ENCODE measurements at places on chromosomes 6 and 20.

DNA sequence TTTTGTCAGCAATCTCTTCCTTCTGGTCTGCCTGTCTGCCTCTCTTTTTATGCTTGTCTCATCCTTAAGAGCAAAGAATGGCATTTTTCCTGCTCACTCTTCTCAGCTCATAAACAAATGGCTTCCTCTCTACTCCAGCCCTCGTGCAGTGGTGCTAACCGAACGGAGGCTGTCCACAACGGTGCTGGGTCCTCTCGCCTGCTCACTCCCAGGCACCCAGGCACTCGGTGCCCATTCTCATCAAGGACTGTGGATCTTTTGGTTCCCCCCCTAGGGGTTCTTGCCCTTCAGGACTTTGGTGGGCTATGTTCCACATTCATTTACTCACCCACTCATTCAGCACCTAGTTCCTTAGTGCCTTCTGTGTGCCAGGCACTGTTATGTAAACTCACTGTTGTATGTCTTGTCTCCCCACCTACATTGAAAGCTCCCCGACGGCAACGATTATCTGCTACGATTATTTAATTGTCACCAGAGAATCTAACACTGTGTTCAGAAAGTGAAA lies 113.9 kb downstream of the FYN start:
- H3K27ac ChIP-seq, result peak overlapping the region; percentile 72
- H3K27me3 ChIP-seq, result no peaks in the 10 kb centered on the region
- peaks cover 65% of the 10 kb centered on the region for H3K4me1 ChIP-seq
- no peaks in the 10 kb centered on the region for H3K36me3 ChIP-seq
- H3K4me3 ChIP-seq, result peak overlapping the region; percentile 17

DNA sequence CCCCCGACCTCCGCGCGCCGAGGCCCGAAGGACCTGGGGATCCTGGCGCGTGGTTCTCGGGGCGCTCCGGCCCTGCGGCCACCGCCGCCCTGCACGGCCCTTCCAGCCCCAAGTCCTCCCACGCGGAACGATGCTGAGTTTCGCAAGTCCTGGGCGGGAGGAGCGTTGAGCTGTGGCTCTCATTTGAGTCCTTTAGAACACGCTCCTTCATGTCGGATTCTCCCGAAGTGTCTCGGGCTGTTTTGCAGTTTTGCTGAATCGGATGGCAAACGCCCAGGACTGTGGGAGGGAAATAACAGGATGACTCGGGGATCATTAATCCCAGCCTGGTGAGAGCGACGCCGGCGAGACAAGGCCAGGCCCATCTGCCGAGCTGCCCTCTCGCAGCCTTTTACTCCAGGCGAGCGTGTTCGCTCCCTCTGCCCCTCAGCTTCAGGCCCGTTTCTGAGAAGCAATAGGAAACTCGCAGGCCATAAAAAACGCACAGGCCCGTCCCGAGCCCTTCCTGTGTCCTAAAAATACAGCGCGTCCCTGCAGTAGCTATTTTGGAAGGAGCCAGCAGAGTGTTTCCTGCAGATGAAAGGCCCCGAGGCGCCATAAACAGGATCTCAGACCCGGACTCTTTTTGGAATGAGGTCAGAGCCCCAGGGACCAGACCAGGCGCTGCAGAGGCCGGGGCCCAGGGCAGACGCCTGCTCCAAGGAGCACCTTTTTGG lies 153.5 kb downstream of the DLL1 start:
- no peaks in the 10 kb centered on the region for H3K27me3 ChIP-seq
- no peaks in the 10 kb centered on the region for H3K36me3 ChIP-seq
- H3K27ac ChIP-seq, result peak overlapping the region; percentile 79
- peak; percentile 48 for DNase-seq
- H3K4me1 ChIP-seq, result peaks cover 13% of the 10 kb centered on the region
- H3K4me3 ChIP-seq, result no peak overlapping the region

GRCh38 chr6:37525460-37526357 lies 26.0 kb upstream of the CCDC167 start:
- no peaks in the 10 kb centered on the region for H3K4me1 ChIP-seq
- peaks cover 13% of the 10 kb centered on the region for H3K27me3 ChIP-seq
- H3K4me3 ChIP-seq, result no peak overlapping the region
- DNase-seq, result no peak
- no peaks in the 10 kb centered on the region for H3K36me3 ChIP-seq

GRCh38 chr20:59404749-59405148 lies 104.3 kb downstream of the EDN3 start:
- H3K4me1 ChIP-seq, result peaks cover 10% of the 10 kb centered on the region
- no peak overlapping the region for H3K27ac ChIP-seq
- no peaks in the 10 kb centered on the region for H3K36me3 ChIP-seq
- no peak overlapping the region for H3K4me3 ChIP-seq

Data from lower lobe of right lung (tissue), 2 donors.